Activated gamma-delta T cell treated with anti-CD3 and anti-CD28 coated beads, Interleukin-2, amount 50 U/mL, for 16 hours (primary cell): ENCODE measurements at places on chromosomes 2 and 18.

DNA sequence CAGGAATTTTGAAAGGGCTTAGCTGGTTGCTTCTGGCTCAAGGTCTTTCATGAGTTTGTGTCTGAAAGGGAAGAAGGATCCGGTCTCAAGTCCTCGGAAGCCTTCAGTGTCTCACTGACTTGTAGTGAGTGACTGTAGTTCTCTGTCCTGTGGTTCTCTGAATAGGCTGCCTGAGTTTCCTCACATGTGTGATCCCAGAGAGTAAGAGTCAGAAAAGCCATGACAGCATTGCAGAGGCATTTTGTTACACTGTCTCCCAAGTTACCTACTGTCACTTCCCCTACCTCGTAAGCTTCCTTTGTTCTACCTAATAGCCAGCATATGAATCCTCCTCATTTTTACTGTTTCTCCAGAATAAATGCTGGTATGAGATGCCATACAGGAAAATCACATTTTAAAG lies 709.1 kb upstream of the CHAC2 start:
- no peak for DNase-seq

DNA sequence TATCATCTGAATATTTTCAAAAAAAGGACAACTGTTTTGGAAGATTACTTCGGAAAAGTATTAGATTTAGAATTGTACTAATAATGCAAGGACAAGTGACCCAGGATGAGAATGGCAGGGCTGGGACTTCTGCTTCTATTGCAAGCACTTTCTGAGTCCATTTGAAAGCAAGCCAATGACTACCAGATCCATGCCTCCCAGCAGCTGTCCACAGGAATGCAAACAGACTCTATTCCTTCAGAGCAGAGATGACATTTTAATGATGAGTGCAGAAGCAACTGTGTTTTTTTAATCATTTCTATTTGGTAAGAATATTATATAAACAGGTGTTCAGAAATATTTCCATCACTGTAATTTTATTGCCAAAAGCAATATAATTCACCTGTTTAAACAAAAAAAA lies 456.7 kb downstream of the SOX11 start:
- DNase-seq = no peak

GRCh38 chr2:131042148-131042775 lies 51.0 kb downstream of the FAM168B start:
- DNase-seq = no peak

- no peak for DNase-seq
These were observed 267.6 kb upstream of the CYP26B1 start for GRCh38 chr2:72415241-72415661.

- no peak for DNase-seq
These were observed 92.0 kb downstream of the SPP2 start for GRCh38 chr2:234142530-234142929.

DNA sequence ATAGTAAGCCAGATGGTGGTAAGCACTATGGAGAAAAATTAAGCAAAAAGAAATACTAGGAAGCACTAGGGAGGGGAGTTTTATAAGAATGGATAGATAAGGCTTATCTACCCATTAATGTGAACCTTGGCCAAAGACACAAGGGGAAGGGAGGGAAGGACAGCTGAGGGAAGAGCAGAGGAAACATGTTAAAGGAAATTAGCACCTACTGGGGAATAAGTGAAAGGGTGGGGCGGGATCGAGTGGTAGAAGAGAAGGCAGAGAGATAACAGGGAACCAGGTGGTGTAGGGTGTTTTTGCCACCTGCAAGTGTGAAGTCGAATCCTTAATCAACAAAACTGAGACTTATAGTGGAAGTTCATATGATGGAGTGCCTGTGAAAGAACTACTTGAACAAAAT lies 1.7 kb downstream of the UNC80 start:
- no peak for DNase-seq

DNA sequence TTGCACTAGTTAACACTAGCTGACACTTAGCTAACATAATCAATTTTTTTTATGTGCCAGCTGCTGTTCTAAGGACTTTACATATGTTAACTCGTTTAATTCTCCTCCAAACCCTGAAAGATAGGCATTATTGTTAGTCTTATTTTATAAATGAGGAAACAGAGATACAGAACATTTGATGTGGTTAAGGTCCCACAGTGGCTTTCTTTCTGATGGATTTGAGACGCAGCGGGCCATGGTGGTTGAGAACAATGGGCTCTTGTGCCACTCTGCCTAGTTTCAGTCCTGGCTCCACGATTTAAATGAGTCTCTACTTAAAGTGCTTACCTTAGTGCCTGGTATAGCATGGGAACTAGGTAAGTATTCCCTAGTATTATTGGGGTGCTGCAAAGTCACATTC lies 201.9 kb upstream of the SPRED2 start:
- no peak for DNase-seq

- no peak for DNase-seq
These were observed 2.3 kb upstream of the ONECUT2 start for GRCh38 chr18:57432751-57433400.

DNA sequence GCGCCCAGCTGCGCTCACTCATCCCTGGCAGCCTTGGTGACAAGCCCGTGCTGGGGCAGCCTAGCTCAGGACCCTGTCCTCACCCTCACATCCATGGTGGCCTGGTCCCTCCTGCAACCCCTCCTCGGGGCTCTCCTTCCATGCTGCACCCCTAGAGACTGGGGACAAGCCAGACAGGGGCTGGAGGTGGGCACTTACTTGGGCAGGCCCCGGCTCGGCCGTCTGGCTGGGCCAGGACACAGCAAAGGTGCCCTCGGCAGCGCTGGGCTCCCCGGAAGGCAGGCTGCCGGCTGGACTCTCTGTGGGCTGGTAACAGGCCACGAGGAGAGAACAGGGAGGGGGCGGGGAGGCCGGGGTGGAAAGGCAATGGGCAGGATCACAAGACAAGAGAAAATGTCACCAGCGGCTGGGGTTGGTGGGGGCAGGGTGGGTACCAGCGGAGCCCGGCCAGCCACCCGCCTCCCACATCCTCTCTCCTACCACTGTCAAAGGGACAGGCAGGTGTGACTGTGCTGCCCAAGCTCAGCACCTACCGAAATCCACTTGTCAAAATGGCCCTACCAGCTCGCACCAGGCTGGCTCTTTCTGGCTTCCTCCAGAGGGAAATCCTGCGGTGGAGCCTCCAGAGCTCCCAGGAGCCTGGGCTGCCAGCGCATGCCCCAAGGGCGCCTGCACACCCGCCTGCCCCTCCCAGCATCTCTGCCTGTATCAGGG lies 54.7 kb downstream of the BIN1 start:
- no peak for DNase-seq

DNA sequence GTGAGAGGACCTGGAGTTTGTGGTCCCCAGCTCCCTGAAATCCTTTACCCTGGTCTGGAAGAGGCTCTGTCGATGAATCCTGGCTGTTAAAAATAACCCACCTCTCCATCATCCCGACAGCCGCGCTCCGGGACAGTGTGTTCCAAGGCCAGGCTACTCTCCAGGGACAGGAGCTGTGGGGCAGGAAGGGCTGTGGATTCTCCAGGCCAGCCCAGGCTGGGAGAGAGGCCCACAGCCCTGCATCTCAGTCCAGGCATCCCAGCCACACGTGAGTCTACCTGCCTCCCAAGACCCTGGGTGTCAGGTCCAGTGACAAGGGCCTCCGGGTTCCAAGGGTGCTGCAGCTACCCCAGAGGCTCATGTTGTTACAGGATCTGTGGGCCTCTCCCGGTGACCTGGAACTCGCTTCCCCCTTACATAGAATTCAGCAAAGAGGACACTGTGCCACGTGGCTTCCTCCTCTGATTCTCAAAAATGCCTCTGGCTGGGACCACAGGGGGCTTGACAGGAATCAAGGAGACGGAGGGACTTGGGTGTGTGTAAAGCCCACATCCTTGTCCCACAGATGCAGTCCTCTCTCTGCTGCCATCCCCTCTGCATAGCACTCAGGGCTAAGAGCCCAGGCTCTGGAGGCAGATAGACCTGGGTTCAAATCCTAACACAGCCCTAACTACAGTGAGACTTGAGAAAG lies 17.3 kb downstream of the ADRA2B start:
- DNase-seq = no peak

GRCh38 chr18:39685303-39685902 lies 2119.8 kb upstream of the CELF4 start:
- DNase-seq = no peak

- no peak for DNase-seq
These were observed 813 bp upstream of the MEIS1 start for GRCh38 chr2:66433945-66434678.

DNA sequence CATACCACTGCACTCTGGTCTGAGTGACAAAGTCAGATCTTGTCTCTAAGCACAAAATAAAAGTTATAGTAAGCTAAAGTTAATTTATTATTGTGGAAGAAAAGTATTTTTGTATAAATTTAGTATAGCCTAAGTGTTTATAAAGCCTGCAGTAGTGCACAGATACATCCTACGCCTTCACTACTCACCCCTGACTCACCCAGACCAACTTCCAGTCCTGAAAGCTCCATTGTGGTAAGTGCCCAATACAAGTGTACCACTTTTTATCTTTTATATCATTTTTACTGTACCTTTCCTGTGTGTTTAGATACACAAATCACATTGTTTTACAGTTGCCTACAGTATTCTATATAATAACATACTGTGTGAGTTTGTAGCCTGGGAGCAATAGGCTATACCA lies 57.5 kb downstream of the UBE2E3 start:
- no peak for DNase-seq

- no peak for DNase-seq
These were observed 84.1 kb downstream of the LDLRAD4 start for GRCh38 chr18:13302457-13303225.

GRCh38 chr2:203858176-203858575 lies 9.4 kb upstream of the CTLA4 start:
- DNase-seq = no peak

DNA sequence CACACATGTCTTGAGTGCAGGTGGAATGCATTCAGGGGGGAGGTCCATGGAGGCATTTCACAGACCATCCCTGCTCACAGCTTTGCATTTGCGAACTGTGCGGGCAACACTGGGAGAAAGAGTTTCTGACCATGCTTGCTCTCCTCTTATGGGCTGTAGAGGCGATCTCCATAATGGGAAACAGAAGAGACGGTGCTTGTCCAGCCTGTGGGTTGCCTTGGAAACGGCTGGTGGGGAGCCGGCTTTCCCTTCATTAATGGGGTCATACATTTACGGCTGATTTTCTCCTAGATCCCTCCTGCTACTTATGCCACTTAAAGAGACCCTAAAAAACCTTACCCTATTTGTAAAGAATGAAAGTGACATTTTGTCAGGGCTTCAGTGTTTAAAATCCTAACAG lies 147.4 kb downstream of the SOX11 start:
- DNase-seq = no peak

DNA sequence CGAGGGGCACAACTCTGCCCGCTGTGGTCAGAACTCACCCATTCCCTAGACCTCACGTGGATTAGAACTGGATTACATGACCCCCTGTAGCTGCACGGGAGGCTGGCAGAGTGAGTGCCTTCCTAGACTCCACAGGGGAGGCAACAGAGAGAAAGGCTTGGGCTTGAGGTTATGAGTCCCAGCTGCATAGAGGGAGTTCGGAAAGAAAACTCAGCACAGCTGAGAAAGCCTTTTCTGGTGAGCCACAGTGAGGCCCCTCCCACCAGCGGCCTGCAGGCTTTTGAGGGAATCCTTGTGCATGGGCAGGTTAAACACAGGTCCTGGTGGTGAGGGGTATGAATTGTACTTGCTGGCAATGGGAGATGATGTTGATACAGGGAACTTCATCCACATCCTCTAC lies 217.3 kb downstream of the FHOD3 start:
- no peak for DNase-seq

DNA sequence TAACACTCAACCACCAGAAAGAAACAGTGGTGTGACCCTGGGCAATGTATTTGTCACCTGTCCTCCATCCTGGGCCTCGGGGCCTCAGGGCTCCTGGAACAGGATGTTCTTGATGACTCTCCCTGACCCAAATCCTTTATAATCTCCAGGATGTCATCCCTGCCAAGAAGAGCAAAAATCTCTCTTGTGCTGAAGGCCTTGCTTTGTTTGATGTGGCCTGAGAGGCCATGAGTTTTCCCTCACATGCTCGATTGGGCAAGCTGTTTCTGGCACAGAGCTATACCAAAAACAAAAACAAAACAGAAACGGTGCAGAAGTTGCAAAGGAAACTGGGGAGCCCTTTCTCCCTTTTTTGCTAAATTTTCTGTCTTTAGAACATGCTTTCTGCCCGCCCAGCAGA lies 35.7 kb upstream of the ST3GAL5 start:
- no peak for DNase-seq

GRCh38 chr2:201887773-201888425 lies 81.6 kb downstream of the CDK15 start:
- DNase-seq = no peak

- no peak for DNase-seq
These were observed 578.7 kb upstream of the ID2 start for GRCh38 chr2:8103085-8103708.

DNA sequence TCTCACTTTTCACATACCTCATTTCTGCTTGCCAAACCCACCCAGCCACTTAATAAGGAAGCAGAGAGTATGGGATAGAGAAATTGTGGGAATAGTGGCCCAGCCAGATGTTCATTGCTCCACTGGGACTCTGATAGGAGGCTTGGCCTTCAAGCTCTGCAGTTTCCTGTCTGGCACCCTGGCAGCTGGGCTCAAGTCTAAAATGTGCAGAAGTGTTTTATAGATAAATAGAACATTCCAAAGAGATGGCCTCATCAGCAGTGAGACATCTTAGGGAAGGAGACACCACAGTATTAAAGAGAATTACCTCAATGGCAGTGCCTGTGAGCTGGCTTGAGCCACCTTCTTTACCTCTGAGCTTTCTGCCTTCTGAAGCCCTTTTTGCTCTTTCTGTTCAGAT lies 24.7 kb downstream of the COPS7B start:
- DNase-seq = no peak

DNA sequence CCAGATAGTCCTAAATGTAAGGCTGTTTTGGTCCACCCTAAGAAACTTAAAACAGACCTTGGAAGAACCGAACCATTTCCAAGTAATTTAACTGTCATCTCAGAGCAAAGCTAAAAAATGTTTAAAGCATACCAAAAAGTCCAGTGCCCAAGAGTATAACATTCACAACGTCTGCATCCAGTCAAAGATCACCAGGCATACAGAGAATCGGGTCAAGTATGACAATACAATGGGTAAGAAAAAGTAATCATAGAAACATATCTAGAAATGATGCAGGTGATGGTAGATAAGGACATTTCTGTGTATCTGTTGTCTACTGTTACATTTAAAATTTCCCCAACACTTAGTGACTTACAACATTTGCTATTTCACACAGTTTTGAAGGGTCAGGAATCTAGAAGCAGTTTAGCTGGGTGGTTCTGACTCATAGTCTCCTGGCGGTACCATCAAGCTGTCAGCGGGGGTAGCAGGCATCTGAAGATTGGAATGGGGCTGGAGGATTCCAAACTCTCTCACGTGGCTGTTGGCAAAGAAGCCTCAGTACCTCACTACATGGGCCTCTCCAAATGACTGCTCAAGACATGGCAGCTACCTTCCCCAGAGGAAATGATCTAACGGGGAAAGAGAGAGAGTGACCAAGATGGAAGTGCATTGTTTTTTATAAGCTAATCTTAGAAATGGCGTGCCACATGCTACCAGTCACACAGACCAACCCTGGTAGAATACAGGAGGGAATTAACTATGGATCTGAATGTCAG lies 36.6 kb upstream of the DYNC2LI1 start:
- no peak for DNase-seq
